ENCODE measurements at places on chromosomes 12 and 14. TPM values are rescaled to one million over a fixed set of nuclear protein-coding genes. Genes with fewer than 3 reads are reported as not detected.

DNA sequence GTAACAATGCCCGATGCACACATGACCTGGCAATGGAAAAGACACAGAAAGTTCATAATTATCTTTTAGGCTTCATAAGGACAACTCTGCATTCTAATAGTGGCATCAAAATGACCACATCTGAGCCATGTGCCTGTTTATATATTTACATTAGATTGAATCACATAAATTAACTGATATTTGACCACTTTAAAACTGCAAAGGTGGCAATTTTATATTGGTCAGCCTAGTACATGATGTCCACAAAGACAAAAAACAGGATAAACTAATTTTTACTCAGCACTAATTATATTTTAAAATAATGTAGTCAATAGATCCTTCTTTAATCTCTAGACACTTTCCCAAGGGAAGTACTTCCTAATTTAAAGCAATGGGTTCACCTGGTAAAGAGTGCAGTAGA, 12.0 kb upstream of the OVCH1 start:
- no peak for ATAC-seq

- no peak for ATAC-seq
These were observed 23.8 kb upstream of the JPH4 start for GRCh38 chr14:23602181-23603095.

- ATAC-seq, result no peak
These were observed 142.3 kb upstream of the ARHGAP5 start for GRCh38 chr14:31934767-31935266.

DNA sequence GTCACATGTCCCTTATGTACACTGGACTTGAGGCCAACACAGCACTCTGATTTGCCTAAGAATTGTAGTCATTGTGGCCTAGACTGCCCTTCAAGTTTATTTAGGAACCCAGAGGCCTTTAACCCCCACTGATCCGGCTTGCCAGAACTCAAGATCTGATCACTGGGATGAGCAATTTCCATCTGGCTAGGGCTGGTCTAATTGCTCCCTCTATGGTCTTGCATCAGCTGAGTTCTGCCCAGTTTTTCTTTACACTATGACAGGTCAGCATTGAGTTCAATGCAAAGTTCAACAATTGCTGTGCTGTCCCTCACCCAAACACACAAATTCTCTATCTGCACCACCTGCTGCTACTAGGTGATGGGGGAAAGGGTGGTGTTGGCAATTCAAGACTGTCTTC, 146.9 kb upstream of the MDGA2 start:
- ATAC-seq, result no peak

DNA sequence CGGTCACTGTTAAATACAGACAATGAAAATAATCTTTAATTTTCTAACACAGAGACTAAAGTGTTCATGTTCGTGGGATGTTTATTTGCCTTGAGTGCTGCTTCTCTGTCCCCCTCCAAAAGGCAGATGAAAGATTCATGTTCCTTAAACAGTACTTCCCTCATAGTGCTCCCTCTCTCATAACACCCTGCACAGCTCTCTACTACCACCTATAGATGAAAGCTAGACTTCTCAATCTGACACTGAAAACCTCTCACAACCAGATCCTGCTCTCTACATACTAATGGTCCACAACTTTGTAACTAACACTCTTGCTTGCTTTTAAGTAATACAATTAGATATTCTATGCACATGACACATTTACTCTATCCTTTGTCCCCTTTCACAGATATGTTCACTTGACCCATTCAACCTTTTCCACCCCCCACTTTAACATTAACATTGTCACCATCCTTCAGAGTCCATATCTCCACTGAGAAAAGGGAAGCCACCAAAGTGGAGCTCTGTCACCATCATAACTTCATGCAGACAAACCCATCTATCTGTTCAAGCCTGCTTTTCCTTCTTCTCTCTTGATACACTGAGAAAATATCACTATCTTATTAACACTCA, 266.4 kb upstream of the USP15 start:
- ATAC-seq, result no peak

GRCh38 chr12:95481072-95481471, 7.1 kb downstream of the METAP2 start:
- no peak for ATAC-seq

DNA sequence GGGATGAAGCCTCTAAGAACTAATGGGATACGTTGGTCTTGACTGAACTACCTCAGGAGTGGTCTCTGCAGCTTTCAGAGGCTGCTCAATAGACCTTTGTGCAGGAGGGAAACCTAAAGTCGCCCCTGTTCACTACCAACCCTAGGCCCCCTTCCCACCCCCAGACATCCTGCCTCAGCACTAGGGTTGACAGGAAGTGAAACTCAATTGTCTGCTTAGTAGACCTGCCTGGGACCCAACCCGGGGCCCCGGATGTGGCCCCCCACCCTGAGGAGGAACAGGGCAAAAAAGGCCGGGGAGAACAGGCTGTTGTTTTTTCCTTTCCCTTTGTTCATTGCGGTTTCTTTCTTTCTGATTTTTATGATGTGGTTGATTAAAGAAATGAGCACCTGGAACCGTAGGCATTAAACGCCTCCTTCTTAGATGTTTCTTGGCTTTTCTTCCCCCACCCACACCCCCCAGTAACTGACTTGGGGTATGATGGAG, 1.6 kb upstream of the DGKA start:
- no peak for ATAC-seq

EPS8 gene
- total RNA-seq, result 43.0 TPM

PROX2 gene
- not detected for total RNA-seq

RTN1 gene
- total RNA-seq, result 6.2 TPM
